ENCODE measurements at places on chromosomes 12 and 14.
A peak's percentile ranks its signal among the peaks of the same experiment; 100 is the strongest.

GRCh38 chr12:67759829-67760228, 111.3 kb downstream of the DYRK2 start:
- no peak for DNase-seq

DNA sequence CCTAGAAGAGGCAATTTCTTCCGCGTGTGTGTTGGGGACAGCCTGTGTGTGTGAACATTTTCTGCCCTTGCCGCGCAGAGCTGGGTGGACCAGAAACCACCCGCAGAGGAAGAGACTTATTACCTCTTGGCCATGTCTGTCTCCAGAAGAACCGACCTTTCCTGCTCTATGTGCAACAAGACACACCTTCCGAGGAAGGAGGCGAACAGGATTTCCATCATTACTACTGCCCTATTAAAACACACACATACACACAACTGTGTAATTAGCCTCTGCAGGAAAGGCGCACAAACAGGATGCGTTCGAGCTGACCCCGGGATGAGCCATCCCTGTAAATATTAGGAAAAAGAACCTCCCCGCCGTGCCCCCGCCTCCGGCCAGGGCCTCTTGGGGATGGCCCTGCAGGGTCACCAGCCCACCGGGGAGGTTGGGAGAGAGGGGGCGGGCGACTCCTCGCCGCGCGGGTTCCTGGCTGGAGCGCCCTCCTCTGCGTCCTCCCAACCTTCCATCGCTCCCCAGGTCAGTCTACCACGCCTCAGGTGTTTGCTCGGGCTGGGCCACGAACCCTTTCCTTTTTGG, 484 bp upstream of the PRKCH start:
- no peak for DNase-seq

- no peak for DNase-seq
Measured at GRCh38 chr14:91149462-91149861, 35.6 kb downstream of the DGLUCY start.

GRCh38 chr12:93782853-93783252, 105.7 kb downstream of the CRADD start:
- no peak for DNase-seq

DNA sequence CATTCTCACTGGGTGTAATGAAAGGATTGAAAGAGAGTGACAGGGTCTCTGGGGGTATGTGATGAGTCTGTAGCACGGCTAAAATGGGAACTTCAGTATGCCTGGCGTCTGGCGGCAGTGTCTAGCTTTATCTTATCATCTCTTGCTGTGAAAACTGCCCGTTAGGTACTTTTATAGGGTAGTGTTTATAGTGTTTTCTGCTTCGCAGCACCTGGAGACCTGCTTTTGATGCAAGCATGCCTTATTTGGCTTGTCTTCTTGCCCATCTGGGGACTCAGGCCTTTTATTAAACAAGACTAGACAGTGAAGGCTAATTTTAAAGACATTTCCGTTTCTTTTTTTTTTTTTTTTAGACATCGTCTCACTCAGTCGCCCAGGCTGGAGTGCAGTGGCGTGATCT, 36.3 kb upstream of the ALDH2 start:
- no peak for DNase-seq

GRCh38 chr12:2309647-2310046, 256.9 kb downstream of the CACNA1C start:
- DNase-seq: no peak

GRCh38 chr12:114508529-114509129, 102.7 kb upstream of the TBX5 start:
- DNase-seq: peak; percentile 44

DNA sequence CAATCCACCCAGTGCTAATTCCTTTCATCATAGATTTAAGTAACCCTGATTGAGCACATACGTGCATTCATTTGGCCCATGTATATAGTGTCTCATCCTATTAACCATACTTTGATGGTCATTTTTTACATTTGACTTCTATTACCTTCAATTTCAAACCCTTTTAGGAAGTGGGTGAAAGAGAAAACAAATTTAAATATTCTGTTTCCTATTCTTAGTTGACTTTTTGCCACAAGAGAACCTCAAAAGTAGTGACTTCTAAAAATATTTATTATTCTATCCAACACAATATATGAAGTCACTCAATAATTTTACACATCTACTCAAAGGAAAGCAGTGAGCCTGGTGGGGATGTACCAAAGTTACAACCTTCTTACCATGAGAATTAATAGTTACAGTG, 164.9 kb downstream of the CEP128 start:
- DNase-seq: no peak

DNA sequence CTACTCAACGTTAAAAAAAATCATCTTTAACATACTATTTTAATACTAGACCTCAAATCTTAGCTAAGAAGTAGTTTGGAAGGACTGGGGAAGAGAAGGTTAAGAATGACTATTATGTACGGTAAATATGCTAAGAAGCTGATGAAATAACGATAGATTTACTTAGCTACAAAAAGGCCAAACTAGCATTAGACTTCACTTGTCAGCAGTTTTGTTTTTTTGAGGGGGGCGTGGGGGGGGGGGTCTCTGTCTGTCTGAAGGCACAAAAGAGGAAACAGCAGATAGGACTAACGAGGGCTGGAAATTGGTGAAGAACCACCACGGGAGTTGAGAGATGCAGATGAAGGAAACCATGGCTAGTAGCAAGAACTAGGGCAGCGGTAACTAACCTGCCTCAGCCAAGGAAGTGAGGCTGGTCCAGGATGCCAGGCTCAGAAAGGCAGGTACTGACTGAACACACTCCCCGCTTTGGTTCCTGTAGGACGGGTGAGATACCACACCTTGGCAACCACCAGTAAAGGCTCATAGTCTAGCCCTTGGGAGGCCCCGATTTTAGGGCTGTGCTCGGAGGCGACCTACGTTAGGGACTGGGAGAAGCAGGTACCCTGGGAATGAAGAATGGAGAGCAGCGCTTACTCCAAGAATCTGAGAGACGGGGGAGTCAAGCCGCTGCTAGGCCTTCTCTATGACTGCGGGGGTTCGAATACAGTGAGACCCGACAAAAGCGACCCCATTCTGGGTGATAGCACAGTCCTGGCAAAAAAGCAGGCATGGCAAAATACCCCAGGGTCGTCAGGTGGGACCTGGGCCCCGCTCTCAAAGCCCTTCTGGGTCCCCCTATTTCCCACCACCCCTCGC, 675 bp downstream of the NEDD8 start:
- DNase-seq: no peak

DNA sequence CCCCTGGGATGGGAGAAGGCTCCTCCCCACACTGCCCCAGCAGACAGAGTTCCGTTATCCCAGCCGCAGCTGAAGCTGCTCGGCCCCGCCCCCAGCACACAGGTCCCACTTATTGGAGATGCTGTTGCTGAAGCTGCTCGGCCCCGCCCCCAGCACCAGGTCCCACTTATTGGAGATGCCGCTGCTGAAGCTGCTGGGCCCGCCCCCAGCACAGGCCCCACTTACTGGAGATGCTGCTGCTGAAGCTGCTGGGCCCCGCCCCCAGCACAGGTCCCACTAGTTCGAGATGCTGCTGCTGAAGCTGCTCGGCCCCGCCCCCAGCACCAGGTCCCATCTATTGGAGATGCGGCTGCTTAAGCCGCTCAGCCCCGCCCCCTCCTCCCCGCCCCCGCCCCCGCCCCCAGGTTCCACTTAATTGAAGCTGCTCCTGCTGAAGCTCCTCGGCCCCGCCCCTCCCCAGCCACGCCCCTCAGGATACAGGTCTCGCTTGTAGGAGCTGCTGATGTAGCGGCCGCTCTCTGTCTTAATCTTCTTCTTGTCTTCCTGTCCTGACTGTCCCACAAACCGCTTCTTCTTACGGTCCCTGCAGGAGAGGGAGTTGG, 12.0 kb downstream of the CFAP73 start:
- no peak for DNase-seq

All from activated CD8-positive, alpha-beta memory T cell treated with anti-CD3 and anti-CD28 coated beads, Interleukin-2, amount 50 U/mL, for 4 hours (primary cell).